ENCODE measurements at places on chromosomes 12 and 14.

- DNase-seq, result no peak
Measured at GRCh38 chr12:51324953-51325352, 979 bp upstream of the BIN2 start.

DNA sequence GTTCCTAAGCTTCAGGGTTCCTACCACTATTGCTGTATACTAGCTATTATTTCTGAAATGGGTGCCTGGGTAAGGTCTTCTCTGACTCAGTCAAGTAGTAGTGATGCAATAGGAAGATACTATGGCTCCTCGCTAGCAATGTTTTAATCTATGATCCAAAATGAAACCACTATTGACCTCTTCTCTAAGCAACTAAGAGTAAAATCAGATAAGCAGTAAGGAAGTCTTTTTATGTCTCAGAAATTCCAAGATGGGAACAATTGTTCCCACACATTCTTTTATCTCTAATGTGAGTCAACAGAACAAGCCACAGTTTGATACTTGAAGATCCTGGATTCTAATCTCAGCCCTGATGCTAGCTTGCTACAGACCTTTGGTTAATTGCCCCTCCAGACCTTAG, 45.1 kb downstream of the AREL1 start:
- DNase-seq, result no peak

GRCh38 chr12:96143392-96143791, 50.8 kb upstream of the ELK3 start:
- peak; percentile 34 for DNase-seq

GRCh38 chr12:124865728-124866127, 2.1 kb upstream of the SCARB1 start:
- no peak for DNase-seq

GRCh38 chr12:123061441-123062205, 81.1 kb downstream of the ARL6IP4 start:
- no peak for DNase-seq

DNA sequence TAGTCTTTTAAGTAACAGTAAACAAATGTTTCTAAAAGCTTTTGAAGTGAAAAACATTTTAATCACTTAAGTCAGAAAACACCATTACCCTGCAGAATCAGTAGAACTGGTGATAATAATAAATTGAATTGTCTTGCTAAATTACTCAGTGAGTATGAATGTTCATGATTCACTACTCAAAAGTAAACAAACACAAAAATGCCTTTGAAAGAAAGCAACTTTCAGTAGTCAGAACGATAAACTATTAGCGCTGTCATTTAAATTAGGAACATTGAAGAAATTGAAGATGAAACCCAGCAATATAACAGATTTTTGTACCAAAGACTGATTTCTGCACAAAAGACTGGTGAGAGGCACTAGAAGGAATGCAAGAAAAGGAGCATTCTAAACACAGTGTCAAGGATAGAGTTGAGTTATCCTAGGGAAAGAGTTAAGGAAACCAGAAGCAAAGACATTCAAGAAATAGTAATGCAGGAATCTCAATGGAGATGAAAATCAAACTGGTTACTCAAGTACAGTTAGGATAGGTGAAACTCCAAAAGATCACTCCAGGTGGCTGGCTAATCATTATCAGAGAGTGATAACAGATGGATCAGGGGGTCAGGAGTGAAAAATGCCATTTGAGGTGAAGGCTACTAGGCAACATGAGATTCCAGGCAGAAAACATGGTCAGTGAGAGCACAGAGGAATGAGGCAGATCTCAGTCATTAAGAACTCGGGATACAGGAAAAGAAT, 77.4 kb upstream of the ALG10 start:
- DNase-seq, result no peak

DNA sequence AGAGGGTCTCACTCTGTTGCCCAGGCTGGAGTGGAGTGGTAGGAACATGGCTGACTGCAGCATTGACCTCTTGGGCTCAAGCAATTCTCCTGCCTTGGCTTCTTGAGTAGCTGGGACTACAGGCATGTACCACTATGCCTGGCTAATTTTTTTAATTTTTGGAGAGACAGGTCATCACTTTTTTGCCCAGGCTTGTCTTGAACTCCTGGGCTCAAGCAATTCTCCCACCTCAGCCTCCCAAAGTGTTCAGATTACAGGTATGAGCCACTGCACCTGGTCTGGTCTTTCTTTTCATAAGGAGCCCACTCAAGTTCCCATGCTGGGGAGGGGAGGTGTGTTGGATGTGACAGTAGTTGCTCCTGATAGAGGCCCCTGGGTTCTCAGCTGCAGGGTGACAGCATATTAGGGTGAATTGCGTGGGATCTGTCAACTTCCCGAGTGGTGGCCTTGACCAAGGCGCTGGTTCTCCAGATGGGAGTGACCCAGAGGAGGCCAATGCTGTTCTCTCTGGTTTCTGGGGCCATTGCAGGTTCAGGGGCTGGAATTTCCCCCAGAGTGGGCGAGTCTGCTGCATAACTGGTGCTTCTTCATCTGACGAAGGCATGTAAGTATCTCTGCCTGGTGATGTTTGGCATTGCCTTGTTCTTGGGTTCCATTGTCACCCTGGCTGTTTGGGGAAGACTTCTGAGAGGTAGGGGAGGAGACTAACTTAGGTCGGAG, 52.4 kb upstream of the ESRRB start:
- no peak for DNase-seq

DNA sequence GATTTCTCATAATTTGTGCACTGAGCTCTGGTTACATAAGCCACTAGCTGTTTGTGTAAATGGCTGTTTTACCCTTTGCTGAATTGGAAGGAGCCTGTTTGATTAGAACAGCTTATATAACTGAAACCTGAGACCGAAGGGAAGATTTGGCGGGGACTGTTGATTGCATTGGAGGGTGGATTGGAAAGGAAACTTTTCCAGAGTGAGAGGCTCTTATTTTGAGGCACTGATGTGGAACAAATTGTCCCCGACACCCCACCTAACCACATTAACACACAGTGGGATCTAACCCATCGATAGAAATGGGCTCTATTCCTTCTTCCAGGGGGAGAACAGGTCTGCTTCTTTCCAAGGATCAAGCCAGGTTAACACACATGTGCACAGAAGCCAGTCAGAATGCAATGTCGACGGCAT, 51.7 kb downstream of the TMEM30B start:
- no peak for DNase-seq

DNA sequence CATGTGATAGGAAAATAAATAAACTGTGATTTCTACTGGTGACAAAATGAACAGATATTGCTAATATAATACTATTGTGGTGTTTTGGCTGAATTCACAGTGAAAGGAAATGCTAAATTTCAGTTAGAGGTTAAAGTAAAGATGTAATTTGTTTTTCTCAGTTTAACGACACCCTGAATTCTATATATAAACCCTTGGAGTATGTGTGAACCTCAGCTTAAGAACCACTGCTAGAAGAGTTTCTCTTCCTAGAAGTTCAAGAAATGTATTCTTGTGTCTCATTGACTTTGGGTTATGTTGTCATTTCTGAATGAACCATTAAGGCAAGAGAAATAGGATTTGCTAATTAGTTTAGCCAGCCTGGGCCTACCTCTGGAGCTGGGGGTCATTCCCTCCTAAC, 8.2 kb downstream of the FBXO34 start:
- no peak for DNase-seq

GRCh38 chr14:28983279-28983678, 216.7 kb downstream of the FOXG1 start:
- DNase-seq, result no peak

DNA sequence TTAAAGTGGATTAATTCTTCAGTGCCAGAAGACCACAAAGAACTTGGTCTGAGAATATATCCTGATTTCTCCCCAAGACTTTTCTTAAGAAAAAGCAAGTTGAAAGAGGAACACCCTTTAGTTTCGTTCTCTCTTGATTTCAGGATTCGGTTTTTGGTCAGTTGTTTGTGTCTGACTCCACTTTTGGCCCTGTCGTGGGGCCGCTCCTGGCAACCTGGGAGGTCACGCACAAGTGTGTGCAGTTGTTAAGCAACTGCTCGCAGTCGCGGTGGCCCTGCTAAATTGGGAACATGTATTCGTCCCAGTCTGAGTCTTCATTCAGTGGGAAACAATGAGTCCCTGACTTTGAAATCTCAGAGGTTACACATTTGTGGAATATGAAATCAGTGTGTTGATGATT, 68.7 kb downstream of the RGS6 start:
- DNase-seq, result no peak

DNA sequence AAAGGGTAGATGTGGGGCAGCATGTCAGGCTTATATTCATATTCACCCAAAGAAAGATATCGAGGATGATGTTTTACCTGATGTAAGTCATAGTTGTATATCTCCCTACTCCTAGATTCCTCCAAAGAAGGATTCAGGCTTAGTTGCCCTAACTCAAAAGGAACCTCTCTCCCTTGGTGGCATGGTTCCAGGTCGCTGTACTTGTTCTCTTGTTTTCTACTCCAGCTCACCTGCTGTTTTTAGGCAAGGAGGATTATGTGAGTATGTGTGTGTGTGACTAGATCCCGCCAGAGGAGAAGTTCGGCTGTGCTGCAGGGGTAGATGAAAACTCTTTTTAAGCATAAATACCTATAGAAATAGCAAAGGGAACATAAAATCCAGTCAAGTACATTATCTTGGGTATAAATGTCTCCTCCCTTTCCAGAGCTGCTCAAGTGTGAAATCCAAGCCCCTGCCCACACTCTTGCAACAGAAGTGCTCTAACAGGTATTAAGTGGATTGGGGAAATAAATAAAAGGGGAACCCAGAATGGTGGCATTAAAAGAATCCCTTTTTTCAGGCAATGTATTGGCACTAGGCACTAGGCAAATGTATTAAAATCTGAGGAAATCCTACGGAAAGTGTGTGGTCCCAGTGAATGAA, 375.7 kb downstream of the ZFP36L1 start:
- no peak for DNase-seq

GRCh38 chr14:61178226-61179060, 102.7 kb downstream of the TMEM30B start:
- peak; percentile 6 for DNase-seq

- no peak for DNase-seq
Measured at GRCh38 chr14:101476258-101476915, 84.9 kb upstream of the DIO3 start.

DNA sequence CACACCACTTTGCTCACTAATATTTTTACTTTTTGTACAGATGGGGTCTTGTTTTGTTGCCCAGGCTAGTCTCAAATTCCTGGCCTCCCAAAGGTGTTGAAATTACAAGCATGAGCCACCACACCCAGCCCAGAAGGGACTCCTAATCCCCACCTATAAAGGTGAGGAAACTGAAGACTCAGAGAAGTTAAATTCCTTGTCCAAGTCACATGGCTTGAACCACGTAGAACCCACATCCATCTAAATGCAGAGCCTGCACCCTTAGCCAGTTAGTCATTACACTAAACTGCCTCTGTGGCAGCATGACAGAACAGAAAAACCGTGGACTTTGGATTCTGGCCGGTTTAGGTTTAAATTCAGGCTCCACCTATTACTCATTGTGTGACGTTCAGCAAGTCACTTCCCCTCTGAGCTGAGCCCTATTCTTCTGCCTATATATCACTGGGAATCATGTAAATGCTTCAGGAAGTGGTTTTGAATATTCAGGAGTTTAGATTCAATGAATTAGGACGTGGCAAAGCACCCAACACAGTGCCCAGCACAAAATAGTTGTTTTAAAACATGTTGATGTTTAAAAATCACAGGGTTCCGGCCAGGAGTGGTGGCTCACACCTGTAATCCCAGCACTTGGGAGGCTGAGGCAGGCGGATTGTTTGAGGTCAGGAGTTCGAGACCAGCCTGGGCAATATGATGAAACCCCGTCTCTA, 3.0 kb upstream of the CORO1C start:
- DNase-seq, result no peak

GRCh38 chr12:106918746-106919145, 37.0 kb upstream of the TMEM263 start:
- DNase-seq, result no peak

DNA sequence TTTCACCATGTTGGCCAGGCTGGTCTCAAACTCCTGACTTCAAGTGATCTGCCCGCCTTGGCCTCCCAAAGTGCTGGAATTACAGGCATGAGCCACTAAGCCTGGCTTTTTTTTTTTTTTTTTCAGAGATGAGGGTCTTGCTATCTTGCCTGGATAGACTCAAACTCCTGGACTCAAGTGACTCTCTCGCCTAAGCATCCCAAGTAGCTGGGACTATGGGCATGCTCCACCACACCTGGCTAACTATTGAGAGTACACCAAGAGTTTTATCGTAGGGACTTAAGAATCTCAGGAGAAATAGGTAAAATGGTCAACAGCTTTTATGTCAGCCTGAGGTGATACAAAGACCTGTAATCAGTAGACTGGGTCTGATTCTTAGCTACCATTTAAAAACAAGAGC, 31.2 kb upstream of the SIX1 start:
- DNase-seq, result no peak
